Pancreas (tissue), 10 donors: ENCODE measurements at places on chromosomes 11 and 22. TPM values are rescaled to one million over a fixed set of nuclear protein-coding genes. Genes with fewer than 3 reads are reported as not detected.

Gene ELFN2
- 0.23 TPM for polyA plus RNA-seq

Gene SLC25A18
- 1.7 TPM for polyA plus RNA-seq

DNA sequence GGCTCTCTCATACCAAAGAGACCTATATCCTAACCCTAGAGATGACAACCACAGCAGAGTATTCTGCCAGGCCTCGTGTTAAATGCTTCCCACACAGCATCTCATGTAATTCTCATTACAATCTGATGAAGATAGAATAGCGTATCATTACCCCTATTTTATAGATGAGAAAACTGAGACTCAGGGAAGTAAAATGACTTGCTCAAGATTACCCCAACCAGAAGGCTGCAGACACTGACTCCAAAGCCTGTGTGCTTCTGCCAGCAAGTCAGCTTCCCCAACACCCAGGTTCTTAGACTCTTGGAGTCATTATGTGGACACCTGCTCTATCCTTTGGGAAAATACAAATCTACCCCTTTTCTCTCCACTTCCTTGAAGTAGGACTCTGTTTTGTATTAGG, 23.6 kb upstream of the TSKU start:
- DNase-seq: no peak

DNA sequence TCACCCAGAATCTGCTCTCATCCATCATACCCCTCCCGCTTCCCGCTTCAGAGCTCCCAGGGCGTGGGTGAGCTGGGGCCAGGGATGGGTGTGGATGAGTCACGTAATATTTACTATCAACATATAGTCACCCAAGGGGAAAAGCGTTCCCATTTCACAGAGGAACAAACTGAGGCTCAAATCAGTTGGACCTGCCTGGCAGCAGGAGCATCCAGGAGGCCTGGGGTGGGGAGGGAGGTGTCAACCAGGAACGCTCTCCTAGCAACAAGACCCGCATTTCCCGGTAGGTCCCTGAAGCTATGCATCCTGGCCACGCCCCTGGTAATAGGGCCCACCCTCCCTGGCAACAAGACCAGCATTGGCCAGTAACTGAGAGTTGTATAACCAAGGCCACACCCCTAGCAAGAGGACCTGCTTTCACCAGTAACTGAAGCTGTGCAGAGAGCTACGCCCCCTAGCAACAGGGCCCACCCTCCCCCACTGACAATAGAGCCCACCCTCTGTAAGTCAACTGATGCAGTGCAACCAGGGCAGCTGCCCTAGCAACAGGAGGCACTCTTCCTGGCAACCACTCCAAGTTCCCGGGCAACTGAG, 32.7 kb upstream of the TXNRD2 start:
- DNase-seq: no peak

- no peak for DNase-seq
These were observed 50.7 kb downstream of the MYEOV start for GRCh38 chr11:69344570-69345145.

DNA sequence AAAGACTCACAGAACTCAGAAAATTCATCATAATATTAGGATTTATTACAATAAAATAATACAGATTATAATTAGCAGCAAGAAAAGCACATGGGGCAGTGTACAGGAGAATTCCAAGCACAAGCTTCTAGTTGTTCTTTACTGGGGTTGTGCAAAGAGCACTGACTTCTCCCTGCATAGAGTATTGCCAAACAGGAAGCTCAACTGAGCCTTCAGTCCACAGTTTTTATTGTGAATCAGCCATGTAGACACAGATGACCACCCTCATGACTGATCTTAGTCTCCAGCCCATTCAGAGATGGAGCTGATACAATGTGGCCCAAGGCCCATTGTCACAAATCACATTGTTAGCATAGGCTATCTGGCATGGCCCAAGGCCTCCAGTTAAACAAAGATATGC, 798.9 kb downstream of the KCNA4 start:
- no peak for DNase-seq

- no peak for DNase-seq
These were observed 38.1 kb upstream of the POU2AF1 start for GRCh38 chr11:111417011-111417765.

- DNase-seq: no peak
These were observed 10.9 kb downstream of the KCNJ1 start for GRCh38 chr11:128856241-128856640.
